PC-9 (cell line): ENCODE measurements at places on chromosomes 1 and 21. TPM values are rescaled to one million over a fixed set of nuclear protein-coding genes. Genes with fewer than 3 reads are reported as not detected.

GRCh38 chr21:46078322-46078977 is 19.5 kb upstream of the COL6A2 start:
- no peaks in the 10 kb centered on the region for H3K27me3 ChIP-seq
- no peaks in the 10 kb centered on the region for H3K36me3 ChIP-seq
- no peak for DNase-seq
- H3K4me1 ChIP-seq: no peaks in the 10 kb centered on the region
- no peak overlapping the region for H3K27ac ChIP-seq
- H3K4me3 ChIP-seq: no peak overlapping the region

The CD101 gene
- total RNA-seq: 0.76 and 1.8 TPM in 2 replicates

DNA sequence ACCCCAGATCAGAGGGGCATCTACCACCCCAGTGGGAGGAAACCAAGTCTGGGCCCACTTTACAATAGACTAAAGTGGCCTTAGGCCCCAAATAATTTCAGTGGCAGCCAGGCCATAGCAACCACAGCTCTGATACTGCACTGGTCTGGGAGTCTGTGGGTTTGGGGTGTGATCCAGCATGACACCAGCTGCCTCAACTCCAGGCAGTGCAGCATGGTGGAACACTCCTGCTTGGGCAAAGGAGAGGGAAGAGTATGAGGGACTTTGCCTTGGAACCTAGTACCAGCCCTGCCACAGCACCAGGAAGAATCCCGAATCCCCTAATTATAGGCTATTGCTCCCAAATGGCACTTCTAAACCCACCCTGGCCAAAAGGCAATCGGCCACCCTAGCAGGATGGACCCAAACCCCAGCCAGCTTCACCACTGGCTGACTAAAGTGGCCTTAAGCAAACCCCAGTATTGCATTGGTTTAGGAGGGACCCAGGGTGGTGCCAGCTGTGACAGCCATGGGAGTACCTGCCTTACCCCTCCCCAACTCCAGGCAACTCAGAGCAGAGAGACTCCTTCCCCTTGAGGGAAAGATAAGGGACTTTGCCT is 47.1 kb downstream of the PACC1 start:
- H3K27me3 ChIP-seq: no peaks in the 10 kb centered on the region
- H3K36me3 ChIP-seq: no peaks in the 10 kb centered on the region; the same call in 1 of the 2 replicates

DNA sequence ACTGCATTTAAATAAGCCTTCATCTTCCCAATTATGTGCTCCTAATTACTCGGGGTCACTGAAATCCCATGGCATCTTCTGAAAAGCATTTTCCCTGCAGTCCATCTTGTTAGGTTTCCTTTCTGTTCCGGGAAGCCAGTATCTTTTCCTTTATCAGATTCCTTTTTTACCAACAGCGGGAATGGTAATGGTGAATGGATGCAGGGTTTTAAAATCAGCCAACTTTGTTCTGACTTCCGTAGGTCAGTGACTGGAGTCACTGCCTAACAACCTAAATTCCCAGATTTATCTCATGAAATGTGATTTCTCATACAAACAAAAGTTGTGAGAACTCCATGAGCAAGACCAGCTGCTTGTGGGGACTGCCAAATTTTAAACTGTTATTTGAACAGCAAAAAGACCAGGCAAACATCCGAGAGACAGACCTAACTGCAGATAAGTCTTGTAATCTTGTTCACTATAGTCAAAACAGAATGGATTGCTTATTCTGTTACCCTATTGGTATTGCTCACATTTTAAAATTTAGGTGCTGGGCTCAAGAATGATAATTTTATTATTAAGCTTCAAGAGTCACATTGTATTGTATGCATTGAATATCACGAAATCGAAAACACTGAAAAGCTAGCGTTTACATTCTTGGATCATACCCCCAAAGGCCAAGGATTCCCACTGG is 1.2 kb upstream of the RWDD3 start:
- no peak for DNase-seq
- no peak overlapping the region for H3K4me3 ChIP-seq
- peaks cover 15% of the 10 kb centered on the region; the same call in 1 of the 2 replicates for H3K36me3 ChIP-seq
- H3K27ac ChIP-seq: no peak overlapping the region
- peaks cover 8% of the 10 kb centered on the region; the same call in 1 of the 2 replicates for H3K4me1 ChIP-seq

DNA sequence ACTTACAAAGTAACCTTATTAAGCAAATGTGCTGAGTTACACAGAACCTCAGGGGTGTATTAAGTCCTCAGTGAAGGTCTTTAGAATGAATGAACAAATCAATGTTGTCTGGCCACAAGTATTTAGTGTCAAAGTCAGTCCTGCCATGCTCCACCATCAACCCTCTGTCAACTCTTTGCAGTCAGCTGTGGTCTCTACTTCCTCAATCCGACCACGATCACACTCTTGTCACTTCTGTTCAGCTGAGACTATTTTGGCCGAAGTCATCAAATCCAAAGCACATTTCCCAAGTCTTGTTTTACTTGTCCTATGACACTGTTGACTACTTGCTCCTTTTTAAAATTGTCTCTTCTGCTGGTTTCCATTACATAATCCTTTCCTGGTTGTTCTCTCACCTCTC is 173.5 kb downstream of the ST6GALNAC5 start:
- H3K27ac ChIP-seq: no peak overlapping the region
- no peak for DNase-seq
- H3K4me3 ChIP-seq: no peak overlapping the region
- H3K36me3 ChIP-seq: no peaks in the 10 kb centered on the region
- no peaks in the 10 kb centered on the region for H3K27me3 ChIP-seq
- H3K4me1 ChIP-seq: peaks cover 17% of the 10 kb centered on the region

DNA sequence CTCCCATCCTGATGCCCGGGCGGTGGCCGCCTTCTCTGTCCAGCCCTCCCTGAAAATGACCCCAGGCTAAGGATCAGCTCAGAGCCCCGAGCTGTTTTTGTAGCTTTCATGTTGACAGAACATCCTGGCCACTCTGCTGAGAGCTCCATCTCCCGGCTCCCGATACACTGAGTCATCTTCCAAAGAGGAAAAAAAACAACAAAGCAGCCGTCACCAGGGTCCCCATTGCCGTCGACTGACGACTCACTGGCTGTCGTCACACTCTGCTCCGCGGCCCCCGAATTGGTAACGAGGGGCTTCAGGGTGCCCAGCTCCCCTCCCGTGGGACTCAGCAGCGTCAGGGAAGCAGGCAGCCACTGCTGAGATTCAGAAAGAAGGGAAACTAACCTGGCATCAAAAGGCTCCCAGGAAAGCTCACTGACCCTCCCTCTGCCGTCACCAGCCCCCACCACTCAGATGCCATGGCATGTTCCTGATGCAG is 67.2 kb downstream of the CD46 start:
- no peak for DNase-seq
- 0 out of 2 replicates have a peak, but pooled peaks cover 20% of the 10 kb centered on the region for H3K36me3 ChIP-seq
- H3K4me1 ChIP-seq: peaks cover 10% of the 10 kb centered on the region
- no peaks in the 10 kb centered on the region for H3K27me3 ChIP-seq
- H3K4me3 ChIP-seq: no peak overlapping the region
- no peak overlapping the region for H3K27ac ChIP-seq

GRCh38 chr1:17507915-17508314 is 31.6 kb upstream of the ARHGEF10L start:
- H3K36me3 ChIP-seq: no peaks in the 10 kb centered on the region
- H3K4me3 ChIP-seq: no peak overlapping the region
- no peak overlapping the region for H3K27ac ChIP-seq
- no peak for DNase-seq
- H3K4me1 ChIP-seq: no peaks in the 10 kb centered on the region

The IARS2 gene
- total RNA-seq: 128 and 155 TPM in 2 replicates

DNA sequence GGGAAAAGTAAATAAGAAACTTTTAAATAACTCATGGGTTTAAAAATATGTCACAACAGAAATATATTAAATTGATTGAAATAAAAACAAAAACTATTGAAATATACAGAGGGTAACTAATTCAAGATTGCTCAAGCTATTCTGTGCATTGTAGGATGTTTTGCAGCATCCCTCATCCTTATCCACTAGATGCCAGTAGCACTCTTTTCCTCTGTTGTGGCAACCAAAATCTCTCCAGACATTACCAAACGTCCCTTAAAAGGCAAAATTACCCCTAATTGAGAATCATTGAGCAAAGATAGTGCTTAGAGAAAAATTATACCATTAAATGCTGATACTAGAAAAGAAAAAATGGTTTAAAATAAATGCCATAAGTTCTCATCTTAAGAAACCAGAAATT is 682.6 kb downstream of the RWDD3 start:
- H3K4me3 ChIP-seq: no peak overlapping the region
- H3K36me3 ChIP-seq: no peaks in the 10 kb centered on the region
- DNase-seq: peak; percentile 13
- H3K4me1 ChIP-seq: no peaks in the 10 kb centered on the region
- H3K27ac ChIP-seq: no peak overlapping the region
- H3K27me3 ChIP-seq: no peaks in the 10 kb centered on the region

GRCh38 chr1:24861821-24862727 is 68.0 kb downstream of the RUNX3 start:
- no peaks in the 10 kb centered on the region for H3K27me3 ChIP-seq
- peak; percentile 36 for DNase-seq
- H3K27ac ChIP-seq: no peak overlapping the region
- no peak overlapping the region for H3K4me3 ChIP-seq
- no peaks in the 10 kb centered on the region for H3K36me3 ChIP-seq

The LMX1A gene
- not detected in 2 replicates for total RNA-seq

The CDA gene
- 41.9 and 56.6 TPM in 2 replicates for total RNA-seq

The CCDC185 gene
- total RNA-seq: not detected in 2 replicates

The CYYR1 gene
- total RNA-seq: not detected in 2 replicates

The ACTA1 gene
- not detected in 2 replicates for total RNA-seq

GRCh38 chr1:184954232-184954995 is 19.9 kb downstream of the NIBAN1 start:
- H3K4me1 ChIP-seq: peaks cover 21% of the 10 kb centered on the region
- H3K36me3 ChIP-seq: no peaks in the 10 kb centered on the region
- 0 out of 2 replicates have a peak overlapping the region, but pooled peaks have one; percentile 3 for H3K4me3 ChIP-seq
- peak overlapping the region; percentile 55 for H3K27ac ChIP-seq
- H3K27me3 ChIP-seq: no peaks in the 10 kb centered on the region

DNA sequence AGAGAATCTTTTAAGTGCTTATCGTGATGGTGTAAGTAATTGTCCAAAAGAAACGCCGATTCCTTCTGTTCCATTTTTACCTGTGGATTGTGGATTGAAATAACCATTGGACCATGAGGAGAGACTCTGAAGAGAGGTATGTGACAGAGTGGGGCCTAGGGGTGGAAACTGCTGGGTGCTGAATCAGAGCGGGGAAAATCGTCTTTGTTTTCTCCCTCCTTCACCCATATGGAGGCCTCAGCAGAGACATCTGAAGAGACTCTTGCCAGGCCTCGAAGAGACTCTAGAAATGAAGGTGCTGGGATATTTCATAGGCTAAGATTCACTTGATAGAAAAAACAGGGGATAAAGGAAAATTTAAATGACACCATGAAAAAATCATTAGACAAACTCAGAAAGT is 1327.0 kb downstream of the BRINP3 start:
- H3K27me3 ChIP-seq: no peaks in the 10 kb centered on the region
- no peak for DNase-seq
- no peaks in the 10 kb centered on the region for H3K4me1 ChIP-seq
- H3K36me3 ChIP-seq: no peaks in the 10 kb centered on the region
- H3K27ac ChIP-seq: no peak overlapping the region
- no peak overlapping the region for H3K4me3 ChIP-seq

The LCK gene
- total RNA-seq: 2.0 and 2.6 TPM in 2 replicates

The VANGL1 gene
- total RNA-seq: 33.4 and 43.0 TPM in 2 replicates

The SPATA46 gene
- total RNA-seq: not detected in 2 replicates

DNA sequence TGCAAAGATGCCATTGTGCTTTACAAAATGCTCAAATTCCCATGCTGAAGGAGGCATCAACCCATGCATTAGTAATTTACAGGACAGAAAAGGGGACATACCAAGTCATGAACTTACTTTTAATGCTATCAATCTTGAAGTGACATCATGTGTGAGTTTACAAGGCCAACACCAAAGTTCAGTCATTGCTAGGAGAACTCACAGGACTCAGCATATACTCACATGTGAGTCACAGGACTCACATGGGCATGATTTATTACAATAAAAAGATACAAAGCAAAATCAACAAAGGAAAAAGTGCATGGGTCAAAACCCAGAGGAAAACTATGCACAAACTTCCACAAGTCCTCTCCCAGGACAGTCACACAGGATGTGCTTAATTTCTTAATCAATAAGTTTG is 1656.0 kb downstream of the MRPL39 start:
- no peak overlapping the region for H3K27ac ChIP-seq
- H3K27me3 ChIP-seq: no peaks in the 10 kb centered on the region
- H3K4me1 ChIP-seq: no peaks in the 10 kb centered on the region
- no peaks in the 10 kb centered on the region for H3K36me3 ChIP-seq

DNA sequence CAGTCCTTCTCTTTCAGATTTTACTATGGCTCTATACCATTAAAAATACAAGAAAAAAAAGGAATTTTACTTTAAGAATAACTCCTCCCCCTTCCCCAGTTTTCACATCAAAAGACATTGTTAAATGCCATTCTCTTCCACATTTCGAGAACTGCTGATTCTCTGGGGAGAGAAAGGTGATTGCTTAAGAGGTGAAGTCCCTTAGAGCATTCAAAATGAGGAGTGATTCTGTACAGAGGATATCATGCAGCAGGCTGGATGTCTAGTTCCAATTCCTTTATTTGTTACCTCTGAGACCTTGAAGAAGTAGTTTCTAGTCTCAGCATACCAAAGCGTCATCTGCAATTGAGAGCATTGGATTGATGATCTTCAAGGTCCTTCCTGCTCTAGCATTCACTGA is 46.9 kb downstream of the FMO3 start:
- H3K4me1 ChIP-seq: no peaks in the 10 kb centered on the region
- H3K4me3 ChIP-seq: no peak overlapping the region
- no peaks in the 10 kb centered on the region for H3K27me3 ChIP-seq

- H3K27me3 ChIP-seq: no peaks in the 10 kb centered on the region
- DNase-seq: no peak
- peaks cover 25% of the 10 kb centered on the region for H3K4me1 ChIP-seq
- H3K4me3 ChIP-seq: no peak overlapping the region
- H3K27ac ChIP-seq: no peak overlapping the region
Measured at GRCh38 chr1:55320891-55321290, 105.7 kb upstream of the USP24 start.

DNA sequence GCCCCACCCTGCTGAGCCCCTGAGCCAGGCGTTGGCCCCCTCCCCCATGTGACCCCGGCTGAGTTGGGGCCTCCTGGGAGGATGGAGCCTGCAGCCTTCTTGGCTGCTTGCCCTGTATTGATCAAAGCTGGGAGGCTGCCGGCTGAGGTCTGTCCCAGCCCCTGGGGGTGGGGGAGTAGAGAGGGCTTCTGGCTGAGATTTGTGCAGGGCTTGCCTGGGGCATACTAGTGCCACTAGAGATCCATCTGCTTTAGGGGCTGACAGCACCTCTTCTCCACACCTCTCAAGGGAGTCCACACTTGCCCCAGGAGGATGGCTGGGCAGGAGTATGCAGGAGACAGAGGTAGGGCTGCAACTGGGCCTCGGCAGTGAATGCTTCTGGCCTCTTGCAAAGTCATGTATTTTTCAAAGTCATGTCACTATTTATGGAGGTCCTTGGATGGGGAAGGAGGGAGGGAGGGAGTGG is 53.6 kb upstream of the SSBP3 start:
- H3K27me3 ChIP-seq: no peaks in the 10 kb centered on the region
- no peak overlapping the region for H3K27ac ChIP-seq

GRCh38 chr1:18752409-18752808 is 107.1 kb downstream of the TAS1R2 start:
- H3K27ac ChIP-seq: no peak overlapping the region
- no peaks in the 10 kb centered on the region for H3K4me1 ChIP-seq
- no peaks in the 10 kb centered on the region for H3K36me3 ChIP-seq
- peaks cover 66% of the 10 kb centered on the region for H3K27me3 ChIP-seq

- no peak overlapping the region for H3K4me3 ChIP-seq
- no peak for DNase-seq
- no peaks in the 10 kb centered on the region for H3K4me1 ChIP-seq
- H3K27ac ChIP-seq: no peak overlapping the region
Measured at GRCh38 chr1:231040800-231041718, 1.0 kb upstream of the FAM89A start.

The IGSF9 gene
- total RNA-seq: 22.9 and 23.4 TPM in 2 replicates
